ENCODE measurements at places on chromosomes 1 and 21. TPM values are rescaled to one million over a fixed set of nuclear protein-coding genes. Genes with fewer than 3 reads are reported as not detected.

Gene RXRG
- 6.6 TPM for polyA plus RNA-seq

Gene CNR2
- not detected for polyA plus RNA-seq

Gene CFHR3
- polyA plus RNA-seq, result 0.25 TPM

Gene ARHGAP30
- polyA plus RNA-seq, result 1.6 TPM

Gene VHLL
- polyA plus RNA-seq, result not detected

Data from ovary (tissue), 10 donors.